ENCODE measurements at places on chromosomes 3 and 15. TPM values are rescaled to one million over a fixed set of nuclear protein-coding genes. Genes with fewer than 3 reads are reported as not detected.

POPDC2 gene
- total RNA-seq, result 1.1 TPM

RTP4 gene
- total RNA-seq, result 2.7 TPM

- peak; percentile 82 for DNase-seq
Observed at GRCh38 chr3:59641169-59641899, 591.5 kb upstream of the CFAP20DC start.

DNA sequence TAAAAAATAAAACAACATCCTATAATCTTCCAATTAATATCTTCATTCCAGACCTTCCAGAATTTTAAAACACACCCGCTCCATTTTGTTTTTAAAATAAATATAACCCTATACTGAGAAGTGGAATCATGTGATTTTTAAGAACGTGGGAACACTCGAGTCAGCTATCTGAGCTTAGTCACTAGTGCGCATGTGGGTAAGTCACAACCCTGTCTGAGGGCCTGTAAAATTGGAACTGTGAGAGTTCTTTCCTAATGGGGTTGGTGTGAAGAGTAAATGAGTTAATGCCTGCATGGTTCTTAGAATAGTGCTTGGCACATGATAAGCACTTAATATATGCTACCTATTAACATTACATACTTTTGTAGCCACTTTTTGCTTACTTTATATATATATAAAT, 19.9 kb upstream of the POLR2M start:
- DNase-seq, result no peak

DNA sequence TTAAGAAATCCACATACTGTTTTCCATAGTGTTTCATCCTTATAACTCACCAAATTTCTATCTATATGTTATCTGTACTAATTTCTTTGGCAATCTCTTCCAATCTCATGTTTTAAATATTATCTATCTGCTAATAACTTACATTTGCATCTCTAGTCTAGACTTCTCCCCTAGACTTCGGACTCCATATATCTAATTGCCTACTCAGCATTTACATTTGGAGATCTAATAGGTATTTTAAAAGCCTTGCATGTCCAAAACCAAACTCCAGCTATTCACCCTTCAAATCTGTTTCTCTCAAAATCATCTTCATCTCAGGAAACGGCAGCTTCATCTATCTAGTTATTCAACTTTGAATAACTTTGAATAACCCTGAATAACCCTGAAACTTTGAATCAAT, 35.3 kb downstream of the ZNF385D start:
- DNase-seq, result no peak

All from osteoblast (primary cell).